ENCODE measurements at places on chromosomes 6 and 20. TPM values are rescaled to one million over a fixed set of nuclear protein-coding genes. Genes with fewer than 3 reads are reported as not detected.

GRCh38 chr6:27474672-27475071, 1.8 kb upstream of the ZNF184 start:
- DNase-seq: no peak

DNA sequence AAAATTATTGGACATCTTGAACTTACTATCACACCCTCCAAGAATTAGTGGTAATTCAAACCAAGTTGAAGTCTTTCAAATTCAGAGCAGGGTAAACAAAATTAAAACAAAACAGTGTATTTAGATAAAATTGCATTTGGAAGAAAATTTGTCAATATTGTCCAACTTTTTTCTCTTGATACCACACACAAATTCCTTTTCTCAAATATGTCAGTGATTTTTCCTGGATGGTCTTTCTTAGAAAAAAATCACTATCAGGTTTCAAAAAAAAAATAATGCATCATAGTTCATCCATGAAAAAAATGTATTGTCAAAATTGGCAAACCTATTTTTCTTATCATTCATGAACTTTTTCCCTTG, 667.1 kb downstream of the TENT5A start:
- DNase-seq: no peak

GRCh38 chr6:110618591-110619267, 142.3 kb upstream of the SLC22A16 start:
- DNase-seq: no peak

- peak; percentile 93 for DNase-seq
Observed at GRCh38 chr6:2542858-2543218, 207.9 kb downstream of the MYLK4 start.

GRCh38 chr6:164478426-164478825, 831.0 kb downstream of the C6orf118 start:
- no peak for DNase-seq

DNA sequence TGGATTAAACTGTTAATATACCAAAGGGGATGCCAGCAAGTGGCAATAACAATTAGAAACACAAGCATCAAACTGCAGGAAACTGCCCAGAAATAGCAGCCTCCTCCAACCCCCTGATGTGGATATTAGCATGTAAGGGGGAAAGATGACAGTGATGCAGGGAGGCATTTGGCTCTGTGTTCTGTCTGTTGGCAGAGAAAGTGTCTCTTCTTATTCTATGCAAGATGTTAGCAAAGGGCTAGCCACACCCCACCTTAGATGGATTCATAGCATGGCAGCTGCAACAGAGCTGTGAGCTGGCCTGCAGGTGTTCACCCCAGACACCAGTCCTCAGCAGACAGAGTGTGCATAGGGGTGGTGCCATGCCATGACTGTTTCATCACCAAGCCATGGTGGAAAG, 38.0 kb downstream of the SCP2D1 start:
- DNase-seq: no peak

- DNase-seq: no peak
Observed at GRCh38 chr6:147947521-147947920, 395.1 kb upstream of the SASH1 start.

GRCh38 chr6:149933036-149933435, 8.8 kb upstream of the ULBP2 start:
- no peak for DNase-seq

DNA sequence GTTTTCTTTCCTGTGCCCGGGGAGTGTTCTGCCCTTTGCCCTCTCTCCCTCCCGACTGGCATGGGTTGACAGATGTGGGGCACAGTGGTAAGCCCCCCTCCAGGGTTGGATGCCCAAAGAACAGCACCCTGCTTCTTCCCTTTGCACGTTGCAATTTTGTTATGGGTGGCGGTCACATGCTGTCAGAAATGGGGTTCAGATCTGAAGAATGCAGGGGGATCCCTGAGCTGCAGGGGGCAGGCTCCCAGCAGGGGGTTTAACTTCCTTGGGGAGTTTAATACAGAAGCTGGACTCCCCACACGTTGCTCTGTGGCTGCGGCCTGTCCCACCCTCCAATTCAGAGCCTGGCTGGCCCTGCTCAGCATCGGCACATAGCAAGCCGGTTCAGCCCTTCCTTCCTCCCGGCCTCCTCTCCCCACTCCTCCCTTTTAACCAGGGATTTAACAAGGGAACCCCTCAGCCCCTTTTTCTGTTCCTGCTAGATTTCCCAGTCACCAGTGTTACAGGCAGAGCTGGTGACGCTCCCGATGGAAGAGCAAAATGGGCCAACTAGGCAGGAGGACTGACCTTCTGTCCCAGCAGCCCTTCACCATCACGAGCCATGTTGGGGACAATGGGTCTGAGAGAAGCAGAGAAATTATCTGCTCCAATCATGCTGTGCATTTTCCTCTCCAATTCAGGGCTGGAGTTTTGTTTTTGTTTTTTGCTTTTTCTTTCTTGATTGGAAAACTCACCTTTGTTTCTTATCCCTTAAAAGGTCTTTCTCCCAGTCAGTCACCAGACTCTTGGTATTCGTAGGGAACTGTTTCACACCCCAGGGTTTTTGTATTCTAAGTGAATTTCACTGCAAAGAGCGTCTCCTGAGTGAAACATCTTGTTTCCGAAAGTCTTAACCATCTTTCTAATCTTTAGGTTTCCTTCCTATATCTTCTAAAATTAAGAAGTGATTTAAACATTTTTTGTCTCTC, 6.8 kb downstream of the FOXF2 start:
- no peak for DNase-seq

DNA sequence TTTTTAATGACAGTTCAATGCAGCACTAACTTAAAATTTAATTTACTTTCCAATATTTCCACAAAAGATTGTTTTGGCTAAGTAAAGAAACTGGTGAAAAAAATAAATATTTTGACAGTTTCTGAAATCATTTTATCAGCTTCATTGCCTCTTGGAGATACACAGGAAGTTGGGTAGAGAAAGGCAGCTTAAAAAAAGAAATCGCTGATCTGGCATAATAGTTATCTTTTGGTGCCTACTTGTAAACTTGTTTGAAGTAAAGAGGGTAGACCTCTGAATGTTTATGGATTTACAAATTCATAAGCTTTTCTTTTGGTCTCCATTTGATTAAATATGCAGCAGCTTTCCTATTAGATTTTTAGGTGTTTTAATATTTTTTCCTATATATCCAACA, 103.4 kb downstream of the RTN4IP1 start:
- no peak for DNase-seq

- DNase-seq: no peak
Observed at GRCh38 chr20:3734111-3734843, 1.8 kb downstream of the HSPA12B start.

DNA sequence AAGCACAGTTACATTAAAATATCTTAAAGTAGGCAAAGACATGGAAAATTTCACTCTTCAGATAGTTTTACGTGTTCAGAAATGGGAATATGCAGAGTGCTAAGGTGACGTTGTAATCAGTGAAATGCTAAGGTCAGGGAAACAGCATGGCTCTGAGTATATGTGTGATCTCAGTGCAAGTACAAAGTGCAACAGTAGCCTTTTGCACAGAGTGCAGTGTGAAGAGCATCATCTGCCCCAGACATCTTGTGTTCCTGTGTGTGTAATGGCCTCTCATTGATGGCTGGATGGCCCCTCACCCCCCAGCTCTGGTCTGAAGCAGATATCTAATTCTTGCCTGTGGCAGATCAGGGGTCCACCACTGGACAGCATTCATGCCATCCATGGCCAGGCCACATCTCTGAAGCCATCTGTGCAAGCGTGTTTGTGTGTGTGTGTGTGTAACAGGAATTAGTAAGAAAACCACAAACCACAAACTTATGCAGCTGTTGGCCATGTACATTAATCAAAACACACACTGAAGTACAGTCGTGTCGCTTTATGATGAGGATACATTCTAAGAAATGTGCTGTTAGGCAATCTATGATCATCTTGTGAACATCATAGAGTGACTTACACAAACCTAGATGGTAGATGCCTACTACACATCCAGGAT, 165.1 kb downstream of the RALGAPA2 start:
- DNase-seq: no peak

GRCh38 chr6:84274856-84275255, 47.4 kb upstream of the CEP162 start:
- no peak for DNase-seq

DNA sequence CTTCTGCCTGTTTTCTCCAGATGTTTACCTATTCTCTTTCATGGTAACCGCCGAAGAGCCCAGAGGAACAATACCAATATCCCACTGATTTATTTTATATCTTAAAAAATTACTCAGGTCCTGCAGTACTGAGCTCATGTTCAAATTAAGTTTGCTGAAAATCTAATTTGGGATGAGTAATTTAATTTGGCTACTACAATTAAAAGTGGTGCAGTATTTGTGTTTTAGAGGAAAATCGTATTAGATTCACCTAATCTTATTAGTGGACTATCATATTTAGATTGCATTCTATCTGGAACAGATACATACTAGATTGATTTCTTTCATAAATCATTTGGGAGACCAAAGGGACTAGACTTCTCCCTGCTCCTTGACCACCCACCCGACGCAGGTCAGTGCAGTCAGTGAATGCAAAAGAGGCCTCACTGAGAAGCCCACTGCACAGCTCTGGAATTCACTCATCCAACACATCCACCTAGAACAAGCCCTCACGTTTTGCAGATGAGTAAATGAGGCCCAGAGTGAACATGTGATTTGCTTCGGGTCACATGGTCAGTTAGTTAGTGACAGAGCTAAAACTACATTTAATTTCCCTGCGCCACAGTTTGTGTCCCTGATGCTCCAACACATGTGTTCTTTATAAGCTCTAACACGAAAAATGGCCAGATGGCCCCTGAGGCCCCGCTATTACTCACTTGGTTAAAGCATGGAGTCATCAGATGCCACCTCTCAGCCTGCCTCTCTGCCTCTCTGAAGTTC, 101.8 kb downstream of the TRERF1 start:
- no peak for DNase-seq

OR2J3 gene
- total RNA-seq: not detected

SPATS1 gene
- total RNA-seq: not detected

TP53TG5 gene
- total RNA-seq: not detected

FAM210B gene
- total RNA-seq: 5.5 TPM

Measured in activated CD4-positive, alpha-beta T cell treated with anti-CD3 and anti-CD28 coated beads, Interleukin-2, amount 10 ng/mL, durations not matched to agents 24 days and 14 days (primary cell).